Fibroblast of the aortic adventitia (primary cell): ENCODE measurements at places on chromosomes 6 and 20. TPM values are rescaled to one million over a fixed set of nuclear protein-coding genes. Genes with fewer than 3 reads are reported as not detected.

The DEFB127 gene
- total RNA-seq = not detected in 2 replicates

- DNase-seq = no peak
Observed at GRCh38 chr6:133969921-133970295, 16.9 kb downstream of the TBPL1 start.

GRCh38 chr6:34093854-34094430 lies 51.9 kb downstream of the GRM4 start:
- DNase-seq = no peak

- DNase-seq = peak; percentile 26
Observed at GRCh38 chr6:1814279-1814678, 204.6 kb downstream of the FOXC1 start.

GRCh38 chr6:151539506-151540268 lies 45.9 kb downstream of the CCDC170 start:
- DNase-seq = no peak

The BACH2 gene
- total RNA-seq = 0.27 and 0.65 TPM in 2 replicates

The PNLDC1 gene
- total RNA-seq = not detected in 2 replicates
